ENCODE measurements at places on chromosomes 7 and 10.
A peak's percentile ranks its signal among the peaks of the same experiment; 100 is the strongest.

DNA sequence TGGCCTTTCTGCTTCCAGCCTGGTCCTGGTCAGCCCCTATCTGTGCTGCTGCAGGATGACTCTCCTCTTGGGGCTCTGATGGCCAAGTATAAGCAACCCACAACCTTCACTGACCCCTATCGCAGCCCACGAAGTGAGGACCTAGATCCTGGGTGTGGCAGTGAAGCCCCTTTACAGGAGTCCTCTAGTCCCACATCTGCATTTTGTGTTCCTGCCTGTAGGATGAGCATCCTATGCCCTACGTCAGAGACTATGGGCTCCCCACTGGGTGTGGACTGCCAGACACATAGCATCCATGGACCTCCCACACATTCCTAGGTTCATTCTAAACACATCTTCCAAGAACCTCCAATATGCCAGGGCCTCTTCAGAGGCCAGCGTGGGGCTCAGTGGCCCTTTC is 29.0 kb downstream of the ARHGAP22 start:
- no peak overlapping the region for H3K27ac ChIP-seq
- DNase-seq: no peak
- H3K36me3 ChIP-seq: no peaks in the 10 kb centered on the region
- H3K4me1 ChIP-seq: no peaks in the 10 kb centered on the region
- H3K27me3 ChIP-seq: peaks cover 25% of the 10 kb centered on the region

GRCh38 chr7:22853674-22854157 is 31.1 kb upstream of the TOMM7 start:
- H3K4me1 ChIP-seq: peaks cover 25% of the 10 kb centered on the region
- H3K27me3 ChIP-seq: no peaks in the 10 kb centered on the region
- peaks cover 14% of the 10 kb centered on the region for H3K36me3 ChIP-seq
- DNase-seq: peak; percentile 71
- peak overlapping the region; percentile 91 for H3K27ac ChIP-seq
- peak overlapping the region; percentile 75 for H3K4me3 ChIP-seq

DNA sequence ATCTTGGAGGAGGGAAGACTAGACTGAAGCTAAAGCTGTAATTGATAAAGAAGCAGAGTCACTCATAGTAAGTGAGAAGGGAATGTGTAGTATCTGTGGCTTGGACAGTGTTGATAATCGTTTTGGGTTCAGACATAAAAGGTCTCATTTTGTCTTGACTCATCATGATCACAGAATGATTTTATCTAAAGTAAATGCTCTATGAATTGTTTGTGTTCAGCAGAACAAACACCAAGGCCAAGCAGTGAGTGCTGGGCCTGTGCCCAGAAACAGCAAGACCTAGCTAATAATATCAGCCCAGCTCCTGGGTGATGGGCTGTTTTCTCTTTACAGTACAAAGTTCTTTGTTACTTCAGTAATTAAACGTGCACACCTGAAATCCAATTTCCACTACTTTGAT is 26.7 kb upstream of the CD36 start:
- peaks cover 24% of the 10 kb centered on the region for H3K4me1 ChIP-seq
- peak; percentile 49 for DNase-seq
- no peak overlapping the region for H3K4me3 ChIP-seq
- H3K36me3 ChIP-seq: no peaks in the 10 kb centered on the region
- no peak overlapping the region for H3K27ac ChIP-seq

DNA sequence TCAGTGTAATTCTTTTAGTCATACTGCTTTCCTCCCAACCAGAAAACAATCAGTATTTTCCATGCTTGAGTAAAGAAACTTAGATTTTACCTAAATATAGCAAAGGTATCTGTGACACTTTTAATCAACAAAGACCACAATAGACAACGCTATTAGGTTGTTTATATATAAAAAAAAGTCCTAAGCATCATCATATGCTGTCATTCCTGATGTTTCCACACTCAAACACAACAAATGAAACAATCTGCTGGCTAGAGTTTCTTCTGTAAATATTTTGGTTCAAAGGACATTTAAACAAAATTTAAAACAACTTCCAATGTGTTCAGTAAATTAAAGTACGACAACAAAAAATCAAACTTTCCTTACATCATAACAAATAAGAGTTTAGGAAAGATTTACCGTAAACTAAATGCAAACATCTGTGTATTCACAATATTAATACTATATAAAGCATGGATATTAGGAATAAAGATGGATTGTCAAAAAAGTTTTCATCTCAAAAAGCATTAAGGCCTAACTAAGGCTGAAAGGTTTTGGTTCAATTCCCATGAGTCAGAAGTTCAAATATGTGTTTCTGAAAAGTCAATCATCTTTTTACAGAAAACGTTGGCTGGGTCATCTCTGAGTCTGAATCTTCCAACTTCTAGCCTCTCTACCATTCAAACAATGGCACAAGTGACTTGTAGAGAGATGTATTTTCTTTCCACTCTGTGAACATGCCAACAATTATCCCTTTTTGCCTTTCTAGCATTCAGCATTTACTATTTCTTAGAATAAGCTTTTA is 157.1 kb downstream of the CRPPA start:
- H3K4me3 ChIP-seq: no peak overlapping the region
- H3K36me3 ChIP-seq: no peaks in the 10 kb centered on the region
- no peak overlapping the region for H3K27ac ChIP-seq
- H3K27me3 ChIP-seq: peaks cover under 1% of the 10 kb centered on the region
- no peaks in the 10 kb centered on the region for H3K4me1 ChIP-seq

DNA sequence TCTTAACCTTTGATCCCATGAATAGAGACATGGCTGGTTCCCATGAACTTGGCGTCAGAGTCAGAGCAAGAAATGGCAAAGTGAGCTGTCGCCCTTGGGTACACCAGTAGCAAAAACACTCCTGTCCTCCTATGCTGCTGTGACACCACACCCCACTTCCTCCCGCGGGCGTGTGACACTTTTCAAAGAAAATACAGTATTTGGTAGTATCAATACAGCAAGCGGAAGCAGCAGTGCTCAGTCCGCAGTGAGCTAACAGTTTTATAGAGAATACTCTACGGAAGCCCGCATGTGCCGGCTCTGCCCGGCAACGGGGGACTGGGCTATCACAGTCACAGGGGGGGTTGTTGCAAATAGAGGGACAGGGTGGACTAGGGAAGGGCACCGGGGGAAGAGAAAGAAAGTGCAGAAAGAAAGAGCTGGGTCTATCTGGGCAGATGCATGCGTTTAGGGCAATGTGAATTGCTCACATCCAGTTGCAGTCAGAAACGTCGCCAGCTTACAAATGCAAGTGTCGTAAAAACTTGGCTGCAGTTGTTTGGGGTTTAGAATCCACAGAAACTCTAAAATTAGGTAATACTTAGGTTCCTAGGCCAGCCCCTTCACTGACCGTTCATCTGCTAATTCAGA is 49.8 kb downstream of the PRKCQ start:
- no peak overlapping the region for H3K27ac ChIP-seq
- H3K4me1 ChIP-seq: no peaks in the 10 kb centered on the region
- DNase-seq: no peak

All from A673 (cell line).